PC-9 (cell line): ENCODE measurements at places on chromosomes 2 and 18.

- no peak for DNase-seq
These were observed 158.0 kb downstream of the SMAD7 start for GRCh38 chr18:48792611-48793380.

DNA sequence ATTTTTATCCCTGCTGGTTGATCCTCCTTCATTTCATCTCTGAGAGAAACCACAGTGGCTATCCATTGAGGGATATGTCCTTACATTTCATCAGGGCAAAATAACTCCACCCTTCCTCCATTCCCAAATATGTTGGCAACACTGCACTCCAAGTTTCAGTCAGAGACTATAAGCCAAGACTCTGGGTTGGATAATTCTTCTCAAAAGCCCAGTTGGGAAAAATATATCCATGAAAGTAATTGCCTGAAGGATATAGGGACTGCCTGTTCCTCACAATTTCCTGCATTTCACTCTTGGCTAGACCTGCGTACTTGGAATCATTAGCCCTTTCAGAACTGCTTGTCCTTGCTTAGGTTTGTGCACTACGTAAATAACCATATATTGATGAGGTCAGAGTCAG, 27.9 kb upstream of the EPB41L3 start:
- DNase-seq: no peak

GRCh38 chr2:174979996-174980395, 25.2 kb downstream of the CHN1 start:
- no peak for DNase-seq

- DNase-seq: no peak
These were observed 7.9 kb downstream of the SERPINB12 start for GRCh38 chr18:63550068-63550467.

- DNase-seq: no peak
These were observed 677.4 kb upstream of the RAB6C start for GRCh38 chr2:129302106-129302505.

- no peak for DNase-seq
These were observed 15.7 kb downstream of the IGFBP5 start for GRCh38 chr2:216679658-216680024.

- no peak for DNase-seq
These were observed 111.8 kb downstream of the CELF4 start for GRCh38 chr18:37453752-37454151.
